ENCODE measurements at places on chromosomes 1 and 21.

DNA sequence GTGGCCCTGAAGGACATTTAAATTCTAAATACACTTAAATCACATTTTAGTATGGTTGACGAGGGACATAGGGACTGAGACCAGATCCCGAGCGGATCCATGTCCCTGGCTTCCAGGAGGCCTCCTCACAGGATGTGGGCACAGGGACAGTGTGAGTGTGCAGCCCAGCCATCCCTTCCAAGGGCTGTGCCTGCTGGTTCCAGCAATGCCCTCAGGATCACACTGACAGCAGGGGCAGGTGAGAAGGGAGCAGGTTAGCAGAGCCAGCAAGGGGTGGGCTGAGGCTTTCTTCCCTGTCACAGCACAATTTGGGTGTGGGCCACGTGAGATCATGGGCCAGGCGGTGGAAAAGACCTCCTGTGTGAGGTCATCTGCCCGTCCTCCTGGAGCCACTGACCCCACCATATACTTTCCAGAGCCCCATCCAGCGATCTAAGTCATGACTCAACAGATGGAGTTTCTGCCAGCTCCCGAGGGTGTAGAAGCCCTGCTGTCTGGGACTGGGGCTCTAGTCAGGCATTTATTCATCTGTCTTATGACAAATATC is 37.0 kb upstream of the PRSS38 start:
- no peaks in the 10 kb centered on the region for H3K27me3 ChIP-seq
- no peak overlapping the region for H3K4me3 ChIP-seq
- H3K27ac ChIP-seq: no peak overlapping the region
- H3K36me3 ChIP-seq: peaks cover 67% of the 10 kb centered on the region

- peaks cover 24% of the 10 kb centered on the region for H3K36me3 ChIP-seq
- H3K4me3 ChIP-seq: peak overlapping the region; percentile 89
- H3K4me1 ChIP-seq: peaks cover 24% of the 10 kb centered on the region
- H3K27me3 ChIP-seq: no peaks in the 10 kb centered on the region
- DNase-seq: no peak
- peak overlapping the region; percentile 79 for H3K27ac ChIP-seq
Observed at GRCh38 chr21:42878678-42878992, 704 bp downstream of the WDR4 start.

GRCh38 chr1:30300669-30301068 is 422.7 kb downstream of the MATN1 start:
- H3K4me3 ChIP-seq: no peak overlapping the region
- no peak overlapping the region for H3K27ac ChIP-seq
- DNase-seq: no peak
- H3K36me3 ChIP-seq: no peaks in the 10 kb centered on the region
- H3K27me3 ChIP-seq: no peaks in the 10 kb centered on the region

- no peaks in the 10 kb centered on the region for H3K36me3 ChIP-seq
- H3K27me3 ChIP-seq: peaks cover 7% of the 10 kb centered on the region
- DNase-seq: no peak
- H3K4me3 ChIP-seq: no peak overlapping the region
- H3K27ac ChIP-seq: no peak overlapping the region
Observed at GRCh38 chr1:209614151-209614420, 30.6 kb downstream of the CAMK1G start.

DNA sequence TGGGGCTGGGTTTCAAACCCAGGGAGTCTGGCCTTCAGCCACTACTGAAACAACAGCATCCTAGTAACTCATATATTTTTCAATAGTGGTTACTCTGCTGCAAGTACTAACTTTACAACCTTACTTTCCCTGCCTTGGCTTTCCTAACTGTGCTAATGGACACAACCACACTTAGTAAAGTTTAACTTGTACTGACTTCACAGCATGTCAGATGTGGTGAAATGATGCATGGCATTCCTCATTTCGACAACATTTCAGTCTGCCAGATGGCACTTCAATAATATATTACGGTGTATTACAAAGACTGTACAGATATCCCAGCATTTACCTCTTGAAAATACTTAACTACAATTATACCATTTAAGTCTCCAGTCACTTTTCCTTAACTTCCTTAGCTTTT is 27.8 kb downstream of the LRRC7 start:
- DNase-seq: no peak
- H3K4me3 ChIP-seq: no peak overlapping the region
- H3K36me3 ChIP-seq: no peaks in the 10 kb centered on the region
- no peaks in the 10 kb centered on the region for H3K4me1 ChIP-seq
- no peak overlapping the region for H3K27ac ChIP-seq

DNA sequence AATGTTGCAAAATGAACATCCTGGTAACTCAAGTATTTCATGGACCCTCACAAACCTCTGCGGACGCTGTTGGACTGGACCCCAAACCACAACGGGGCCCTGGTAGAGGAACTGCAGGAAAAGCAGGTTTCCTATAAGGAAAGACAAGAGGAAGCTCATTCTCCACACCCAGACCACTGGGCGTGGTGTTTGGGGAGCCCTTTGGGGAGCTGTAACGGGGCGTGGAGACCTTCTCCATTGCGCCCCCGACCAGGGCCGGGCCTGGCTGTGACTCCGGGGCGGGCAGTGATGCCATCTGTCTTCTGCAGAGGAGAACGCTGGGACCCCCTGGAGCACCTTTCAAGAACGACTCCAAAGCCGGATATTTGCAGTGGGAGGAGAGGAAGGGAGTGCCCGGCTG is 30.0 kb upstream of the AGPAT3 start:
- no peaks in the 10 kb centered on the region for H3K27me3 ChIP-seq
- H3K4me1 ChIP-seq: no peaks in the 10 kb centered on the region
- no peak for DNase-seq
- no peak overlapping the region for H3K4me3 ChIP-seq

DNA sequence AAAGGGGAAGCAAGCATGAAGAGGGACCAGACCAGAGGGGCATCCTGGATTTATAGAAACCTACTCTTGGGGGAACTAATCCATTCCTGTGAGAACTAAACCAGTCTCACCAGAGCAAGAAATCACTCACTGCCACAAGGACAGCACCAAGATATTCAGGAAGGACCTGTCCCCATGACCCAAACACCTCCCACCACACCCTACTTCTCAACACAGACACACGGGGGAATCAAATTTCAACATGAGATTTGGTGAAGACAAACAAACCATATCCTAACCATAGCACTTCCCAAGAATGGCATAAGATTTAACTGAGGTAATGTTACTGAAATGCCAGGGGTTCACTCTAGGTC is 12.1 kb upstream of the POU2F1 start:
- DNase-seq: no peak
- no peak overlapping the region for H3K27ac ChIP-seq

- no peak overlapping the region for H3K27ac ChIP-seq
- no peak for DNase-seq
- no peak overlapping the region for H3K4me3 ChIP-seq
- H3K4me1 ChIP-seq: no peaks in the 10 kb centered on the region
- H3K27me3 ChIP-seq: no peaks in the 10 kb centered on the region
Observed at GRCh38 chr1:154207262-154207661, 1.1 kb upstream of the CFAP141 start.

- H3K4me1 ChIP-seq: no peaks in the 10 kb centered on the region
- H3K27ac ChIP-seq: no peak overlapping the region
- H3K4me3 ChIP-seq: no peak overlapping the region
- DNase-seq: no peak
Observed at GRCh38 chr1:38918568-38918967, 23.1 kb downstream of the RHBDL2 start.

DNA sequence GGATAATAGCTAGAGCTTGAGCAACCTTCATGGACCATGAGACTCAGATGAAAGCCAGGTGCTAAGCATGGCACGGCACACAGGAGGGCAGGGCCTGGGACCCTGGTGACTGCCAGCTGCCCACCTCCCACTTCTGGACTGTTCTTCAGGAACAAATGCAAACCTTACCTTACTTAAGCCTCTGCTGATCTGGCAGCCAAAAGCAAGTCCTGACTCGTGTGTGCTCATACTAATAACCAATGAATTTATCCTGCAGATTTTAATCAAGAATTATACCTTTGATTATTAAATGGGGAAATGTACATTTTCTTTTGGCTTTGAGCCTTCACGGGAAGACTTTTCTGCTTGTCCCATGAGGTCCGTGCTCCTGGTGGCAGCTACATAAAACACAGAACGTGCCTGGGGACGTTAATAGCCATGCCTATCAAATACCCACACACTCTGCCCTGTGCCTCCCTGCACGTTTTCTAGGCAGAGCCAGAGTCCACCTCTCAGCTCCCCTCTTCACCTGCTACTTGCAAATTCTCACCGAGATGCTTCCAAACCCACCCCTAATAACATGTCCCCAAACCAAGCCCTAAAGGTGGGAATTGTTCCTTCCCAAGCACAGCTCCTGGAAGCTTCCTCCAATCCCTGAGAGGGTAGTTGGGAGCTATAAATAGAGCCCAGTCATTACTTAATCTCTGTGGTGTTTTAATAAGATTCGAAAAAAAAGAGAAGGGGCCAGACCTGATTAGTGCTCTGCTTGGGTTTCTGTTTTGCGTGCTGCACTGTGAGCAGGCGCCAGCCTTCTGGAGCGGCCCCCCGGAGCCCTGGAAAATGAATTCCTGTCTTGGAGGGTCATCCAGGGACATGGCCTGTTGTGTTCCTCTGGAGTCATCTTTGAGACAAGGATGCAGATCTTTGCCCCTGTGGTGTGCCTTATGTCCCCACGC is 33.5 kb downstream of the SLC1A7 start:
- H3K27ac ChIP-seq: no peak overlapping the region
- peaks cover 10% of the 10 kb centered on the region for H3K27me3 ChIP-seq
- no peak overlapping the region for H3K4me3 ChIP-seq
- H3K36me3 ChIP-seq: no peaks in the 10 kb centered on the region

DNA sequence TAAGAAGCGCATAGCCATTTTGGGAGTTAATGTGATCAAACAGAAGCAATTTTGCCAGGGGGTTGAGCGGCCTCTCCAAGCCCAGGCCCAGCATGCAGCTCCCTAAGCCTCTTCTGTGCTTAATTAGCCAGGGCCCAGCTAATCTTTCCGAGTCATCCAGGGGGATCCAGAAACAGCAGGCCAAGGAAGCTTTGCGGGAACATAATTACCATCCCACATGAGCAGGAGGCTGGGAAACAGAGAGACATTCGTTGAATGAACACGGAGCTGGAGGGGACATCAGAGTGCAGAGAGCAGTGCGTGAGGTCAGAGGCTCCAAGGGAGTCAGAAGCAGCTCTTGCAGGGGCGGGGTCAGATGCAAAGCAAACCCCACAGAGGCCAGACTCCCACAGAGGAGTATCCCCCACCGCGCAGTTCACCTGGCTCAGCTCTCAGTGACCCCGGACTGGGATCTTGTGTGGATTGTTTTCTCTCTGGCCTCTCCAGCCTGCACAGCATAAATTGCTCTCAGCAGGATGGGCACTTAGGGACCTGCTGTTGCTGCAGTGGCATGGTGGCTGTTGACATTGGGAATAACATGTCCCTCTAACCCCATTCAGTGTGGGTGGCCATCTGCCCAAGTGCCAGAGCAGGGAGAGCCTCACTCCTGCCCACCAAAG is 657.4 kb downstream of the AJAP1 start:
- no peak for DNase-seq
- H3K27me3 ChIP-seq: peaks cover 4% of the 10 kb centered on the region
- no peak overlapping the region for H3K27ac ChIP-seq
- no peak overlapping the region for H3K4me3 ChIP-seq

DNA sequence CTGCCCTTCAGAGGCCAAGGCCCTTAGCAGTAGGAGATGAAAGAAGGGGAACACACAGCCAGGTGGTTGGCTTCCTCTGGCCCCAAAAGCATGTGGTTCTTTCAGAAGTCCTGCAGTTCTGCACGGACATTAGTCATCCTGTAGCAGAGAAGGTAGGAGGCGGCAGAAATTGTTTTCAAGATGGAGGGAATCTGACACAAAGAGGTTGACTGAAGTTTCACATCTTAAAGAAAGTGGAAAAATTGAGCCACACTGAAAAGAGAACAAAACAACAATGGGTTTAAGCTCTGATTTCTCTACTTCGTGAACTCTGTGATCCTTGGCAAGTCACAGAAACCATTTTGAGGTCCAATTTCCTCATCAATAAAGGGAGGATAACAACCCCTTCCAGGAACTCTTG is 125.3 kb upstream of the DNAH14 start:
- no peaks in the 10 kb centered on the region for H3K4me1 ChIP-seq
- H3K36me3 ChIP-seq: no peaks in the 10 kb centered on the region
- H3K27ac ChIP-seq: no peak overlapping the region
- no peak overlapping the region for H3K4me3 ChIP-seq
- H3K27me3 ChIP-seq: no peaks in the 10 kb centered on the region
- no peak for DNase-seq

- DNase-seq: no peak
- H3K36me3 ChIP-seq: no peaks in the 10 kb centered on the region
- no peak overlapping the region for H3K4me3 ChIP-seq
- no peaks in the 10 kb centered on the region for H3K27me3 ChIP-seq
- H3K4me1 ChIP-seq: peaks cover 11% of the 10 kb centered on the region
- no peak overlapping the region for H3K27ac ChIP-seq
Observed at GRCh38 chr1:101299141-101299540, 62.3 kb downstream of the S1PR1 start.

DNA sequence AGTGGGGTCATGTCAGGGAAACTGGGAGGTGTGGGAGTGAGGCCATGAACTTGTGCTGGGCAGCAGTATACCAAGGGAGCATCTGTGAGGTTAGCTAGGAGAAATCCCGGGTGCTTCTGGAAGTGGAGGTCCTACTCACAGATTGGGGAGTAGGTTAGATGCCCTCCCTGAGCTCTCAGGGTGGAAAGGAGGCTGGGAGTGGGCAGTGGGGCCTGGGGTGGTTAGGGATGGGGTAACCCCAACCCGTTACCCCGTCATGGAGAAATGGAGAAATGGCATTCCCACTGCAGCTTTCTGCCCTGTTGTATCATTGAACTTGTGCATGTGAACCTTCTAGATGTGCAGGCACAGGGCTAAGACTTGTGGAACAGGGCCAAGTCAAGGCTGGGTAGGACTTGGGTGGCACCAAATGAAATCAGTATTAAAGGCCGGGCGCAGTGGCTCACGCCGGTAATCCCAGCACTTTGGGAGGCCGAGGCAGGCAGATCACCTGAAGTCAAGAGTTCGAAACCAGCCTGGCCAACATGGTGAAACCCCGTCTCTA is 27.2 kb downstream of the EXOC8 start:
- H3K27ac ChIP-seq: no peak overlapping the region
- H3K27me3 ChIP-seq: no peaks in the 10 kb centered on the region
- no peak for DNase-seq
- H3K36me3 ChIP-seq: no peaks in the 10 kb centered on the region
- no peak overlapping the region for H3K4me3 ChIP-seq

- DNase-seq: no peak
- no peak overlapping the region for H3K4me3 ChIP-seq
- no peak overlapping the region for H3K27ac ChIP-seq
- H3K27me3 ChIP-seq: no peaks in the 10 kb centered on the region
- H3K36me3 ChIP-seq: peaks cover 30% of the 10 kb centered on the region
- H3K4me1 ChIP-seq: no peaks in the 10 kb centered on the region
Observed at GRCh38 chr1:241902391-241903065, 54.5 kb downstream of the EXO1 start.

GRCh38 chr1:7743346-7743745 is 27.8 kb upstream of the VAMP3 start:
- H3K36me3 ChIP-seq: no peaks in the 10 kb centered on the region
- no peak overlapping the region for H3K4me3 ChIP-seq
- no peaks in the 10 kb centered on the region for H3K27me3 ChIP-seq

- no peaks in the 10 kb centered on the region for H3K27me3 ChIP-seq
- H3K27ac ChIP-seq: no peak overlapping the region
- no peak for DNase-seq
- no peaks in the 10 kb centered on the region for H3K4me1 ChIP-seq
Observed at GRCh38 chr21:32533053-32533452, 52.3 kb downstream of the TCP10L start.
